Occipital lobe (tissue), 3 donors: ENCODE measurements at places on chromosomes 4 and X. TPM values are rescaled to one million over a fixed set of nuclear protein-coding genes. Genes with fewer than 3 reads are reported as not detected.

GRCh38 chr4:7052923-7053715 is 9.9 kb downstream of the TADA2B start:
- DNase-seq, result no peak

GRCh38 chr4:76898949-76899645 is 1.2 kb upstream of the SOWAHB start:
- DNase-seq, result no peak

DNA sequence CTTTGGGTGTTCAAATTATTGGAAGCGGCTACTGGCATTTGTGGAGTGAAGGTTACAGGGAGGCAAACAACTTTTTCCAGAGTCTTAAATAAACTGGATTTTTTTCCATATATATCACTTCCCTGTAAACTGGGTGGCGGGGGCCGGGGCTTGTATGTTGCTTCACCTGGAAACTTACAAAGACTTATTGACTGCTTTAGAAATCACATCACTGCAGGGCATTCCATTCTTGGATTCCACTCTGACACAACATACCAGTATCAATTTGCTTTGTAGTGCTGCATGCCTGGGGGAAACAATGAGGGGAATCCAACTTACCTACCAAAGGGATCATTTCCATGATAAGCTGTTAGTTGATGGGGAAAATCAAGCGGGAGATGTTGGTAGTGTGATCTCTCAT is 21.7 kb upstream of the FAM156A start:
- no peak for DNase-seq

DNA sequence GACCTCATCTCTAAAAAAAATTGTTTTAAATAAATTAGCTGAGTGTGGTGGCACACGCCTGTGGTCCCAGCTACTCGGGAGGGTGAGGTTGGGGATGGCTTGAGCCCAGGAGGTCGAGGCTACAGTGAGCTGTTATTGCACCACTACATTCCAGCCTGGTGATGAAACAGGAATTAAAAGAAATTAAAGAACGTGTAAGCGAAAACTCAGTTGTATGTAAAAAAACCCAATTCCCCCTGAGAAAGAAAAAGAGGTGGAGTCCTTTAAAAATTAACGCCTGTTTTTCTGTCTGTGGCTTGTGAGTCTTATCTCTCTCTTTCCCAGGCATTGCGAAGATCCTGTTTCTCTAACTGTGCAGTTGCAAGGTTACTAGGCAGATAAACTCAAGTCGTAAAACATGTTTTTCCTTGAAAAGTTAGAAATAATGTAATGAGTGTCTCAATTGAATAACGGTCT is 22.1 kb downstream of the EPGN start:
- no peak for DNase-seq

DNA sequence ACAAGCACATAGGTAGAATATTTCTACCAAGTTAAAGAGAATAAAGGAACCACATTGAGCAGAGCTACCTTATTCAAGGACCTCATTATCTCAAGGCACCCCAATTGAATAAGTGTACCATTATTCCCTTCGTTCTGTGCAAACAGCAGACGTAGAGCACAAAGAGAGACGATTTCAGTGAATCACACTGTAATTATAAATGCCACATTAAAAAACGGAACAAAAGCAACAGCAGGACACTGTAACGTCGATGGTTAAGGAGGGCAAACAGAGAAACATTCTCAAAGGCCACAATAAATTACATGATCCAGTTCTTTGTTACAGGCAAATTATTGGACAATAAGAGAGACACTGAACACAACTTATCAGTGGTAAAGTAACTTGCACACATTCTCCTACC is 644.1 kb upstream of the TENM3 start:
- no peak for DNase-seq

- no peak for DNase-seq
Observed at GRCh38 chrX:1466971-1467561, 14.4 kb upstream of the ASMTL start.

GRCh38 chrX:135395064-135395463 is 26.7 kb upstream of the SMIM10L2A start:
- no peak for DNase-seq

- no peak for DNase-seq
Observed at GRCh38 chr4:22744478-22745062, 51.8 kb downstream of the GBA3 start.

GRCh38 chr4:20684852-20685763 is 15.2 kb upstream of the PACRGL start:
- no peak for DNase-seq

GRCh38 chrX:6149060-6149872 is 79.4 kb downstream of the NLGN4X start:
- DNase-seq, result no peak

GRCh38 chrX:66635360-66635759 is 3.5 kb downstream of the EDA2R start:
- DNase-seq, result no peak

DNA sequence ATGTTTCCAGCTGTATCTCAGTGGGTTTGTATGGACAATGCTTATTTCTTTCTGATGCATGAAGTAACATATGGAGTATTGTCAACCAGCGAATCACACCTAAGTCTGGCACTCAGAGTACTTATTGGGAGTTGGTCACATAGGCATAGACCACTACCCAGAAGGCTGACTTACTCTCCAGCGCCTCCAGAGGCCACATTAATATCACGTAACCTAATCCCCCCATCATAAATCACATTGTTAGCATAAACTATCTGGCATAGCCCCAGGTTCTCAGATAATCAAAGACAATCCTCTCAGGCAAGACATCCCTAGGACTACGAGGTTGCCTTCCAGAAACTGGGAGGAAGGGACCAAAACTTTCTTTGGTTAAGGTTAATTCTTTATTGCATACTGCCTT is 560.5 kb upstream of the PABPC4L start:
- no peak for DNase-seq

DNA sequence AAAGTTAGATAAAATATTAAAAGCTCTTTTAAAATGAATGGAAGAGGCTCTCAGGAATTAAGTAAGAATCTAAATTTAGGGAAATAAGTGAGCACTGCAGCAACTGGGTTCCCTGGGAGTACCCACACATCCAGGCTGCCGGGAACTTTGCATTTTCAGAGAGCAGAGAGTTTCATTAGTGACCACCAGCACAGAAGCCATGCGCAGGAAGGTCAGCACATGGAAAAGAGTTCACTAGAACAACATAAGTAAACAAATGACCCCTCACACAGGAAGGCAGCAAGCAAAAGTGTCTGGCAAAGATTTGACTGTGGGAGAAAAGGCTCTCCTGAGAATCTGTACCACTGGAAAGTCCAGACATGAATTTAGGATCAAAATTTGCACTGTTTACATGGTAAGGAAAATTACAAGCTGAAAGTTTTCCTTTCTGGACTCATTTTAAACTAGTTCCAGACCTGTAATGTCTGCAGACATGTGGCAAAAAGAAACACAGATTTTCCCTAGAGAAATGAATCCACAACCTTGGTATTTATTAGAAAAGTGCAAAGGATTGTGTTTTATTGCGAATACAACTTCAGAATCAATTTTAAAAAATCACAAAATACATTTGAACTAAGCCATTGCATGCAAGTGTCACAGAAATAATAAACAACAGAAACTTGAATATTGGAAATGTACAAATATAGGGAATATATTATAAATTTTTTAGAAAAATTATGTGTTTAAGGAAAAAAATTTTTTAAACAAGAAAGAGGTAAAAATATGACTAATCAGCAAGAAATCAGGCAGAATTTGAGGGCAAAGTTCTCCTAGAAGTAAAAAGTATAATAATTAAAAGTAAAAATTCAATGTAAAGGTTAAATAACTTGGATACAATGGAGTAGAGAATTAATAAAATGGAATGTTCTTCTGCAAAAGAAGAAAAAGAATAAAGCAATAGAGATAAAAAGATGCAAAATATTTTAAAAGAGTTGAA is 18.4 kb upstream of the MYOZ2 start:
- no peak for DNase-seq

DNA sequence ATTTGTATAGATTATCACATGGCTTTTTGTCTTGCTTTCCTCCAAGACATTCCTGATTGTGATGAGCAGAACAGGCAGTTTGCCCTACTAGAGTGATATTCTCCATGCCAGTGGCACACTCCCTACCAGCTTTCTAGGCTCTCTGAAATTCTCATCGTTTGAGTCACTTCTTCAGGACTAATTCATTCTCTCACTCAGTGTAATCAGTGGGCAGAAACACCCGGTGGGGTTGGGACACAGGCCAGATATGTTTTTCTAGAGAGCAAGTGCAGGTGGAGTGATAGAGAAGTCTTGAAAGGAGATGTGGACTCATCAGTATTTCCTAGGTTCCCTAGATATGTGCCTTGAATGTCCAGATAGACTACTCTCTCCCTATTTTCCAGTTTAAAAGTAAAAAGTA is 13.1 kb downstream of the RAB33A start:
- no peak for DNase-seq

DNA sequence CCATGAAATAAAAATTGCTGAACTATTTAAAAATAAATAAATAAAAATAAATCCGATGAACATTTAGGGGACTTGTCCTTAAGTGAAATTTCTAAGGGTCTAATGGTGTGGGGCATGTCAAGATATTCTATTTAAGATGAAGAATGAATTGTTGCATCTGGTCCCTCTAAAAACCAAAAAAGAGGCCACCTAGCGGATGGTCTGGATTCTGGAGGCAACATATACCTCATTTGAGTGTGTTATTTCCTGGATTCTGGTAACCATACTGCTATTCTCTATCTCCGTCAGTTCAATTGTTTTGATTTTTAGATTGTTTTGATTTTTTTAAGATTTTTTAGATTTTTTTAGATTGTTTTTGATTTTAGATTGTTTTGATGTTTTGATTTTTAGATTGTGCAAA is 28.3 kb downstream of the AGTR2 start:
- DNase-seq, result no peak

DNA sequence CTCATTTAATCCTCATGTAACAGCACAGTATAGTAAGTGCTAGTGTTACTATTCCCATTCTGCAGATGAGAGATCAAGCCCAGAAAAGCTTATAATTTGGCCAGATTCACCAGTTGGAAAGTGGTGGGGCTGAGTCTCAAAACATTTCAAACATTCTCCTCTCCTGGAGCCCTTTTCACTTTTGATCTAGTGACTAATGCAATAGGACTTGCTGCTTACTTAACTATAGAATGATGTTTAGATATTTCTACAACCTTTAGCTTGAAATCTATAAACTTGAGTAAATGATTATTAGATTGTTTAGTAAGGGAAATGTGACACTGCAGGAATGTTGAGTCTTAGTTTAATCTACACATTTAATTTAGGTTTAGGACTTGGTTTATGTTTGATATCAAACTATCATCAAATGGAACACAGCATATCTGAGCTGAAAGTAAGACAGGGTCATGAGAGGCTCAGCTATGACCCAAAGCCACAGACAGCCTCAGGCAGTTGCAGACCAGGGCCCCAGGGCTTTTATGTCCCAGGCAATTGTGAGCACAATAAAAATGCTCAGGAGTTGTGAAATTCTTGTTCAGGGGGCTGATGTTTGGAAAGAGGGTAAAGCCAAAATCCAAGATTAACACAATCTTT is 199.5 kb upstream of the HS3ST1 start:
- DNase-seq, result no peak

DNA sequence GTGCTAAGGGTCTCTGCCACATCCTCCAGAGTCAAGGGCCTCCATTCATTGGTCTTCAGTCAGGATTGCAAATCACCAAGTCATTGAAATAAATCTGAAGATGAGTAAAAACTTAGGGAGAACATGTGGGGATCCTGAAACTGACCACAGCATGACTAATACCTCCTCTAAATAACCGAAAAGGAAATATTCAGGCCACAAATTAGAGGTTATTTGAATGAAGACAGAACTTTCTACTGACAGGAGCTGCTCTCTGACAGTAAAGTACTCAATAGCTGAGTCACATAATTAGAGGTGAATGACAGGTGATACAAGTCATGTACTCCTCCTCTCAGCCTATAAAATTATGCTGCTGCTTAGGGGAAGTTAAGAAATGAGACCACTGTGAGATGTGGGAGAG is 240.2 kb upstream of the F9 start:
- DNase-seq, result no peak

DNA sequence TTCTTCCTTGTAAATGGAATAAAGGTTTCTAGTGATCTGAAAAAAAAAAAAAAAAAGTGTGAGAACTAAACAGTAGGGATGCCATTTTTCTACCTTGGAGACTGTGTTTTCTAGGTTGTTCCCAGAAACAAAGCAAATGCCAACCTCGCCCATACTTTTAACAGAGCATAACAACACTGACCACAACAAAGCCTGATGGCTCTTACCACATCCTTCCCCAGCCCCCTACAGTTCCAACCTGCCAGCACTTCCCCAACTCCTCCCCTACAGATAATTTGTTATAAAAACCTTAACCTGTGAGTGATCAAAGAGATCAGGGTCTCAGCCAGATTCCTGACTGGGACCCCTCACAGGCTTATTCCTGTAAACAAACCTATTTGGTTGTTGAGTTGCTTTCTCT is 940.0 kb downstream of the SH3BGRL start:
- DNase-seq, result no peak

GRCh38 chr4:117908306-117909207 is 125.7 kb upstream of the NDST3 start:
- DNase-seq, result no peak

Gene HSPA4L
- total RNA-seq, result 10.9 TPM

Gene NEIL3
- 3.7 TPM for total RNA-seq

Gene GAGE12J
- total RNA-seq, result not detected

Gene DMRTC1
- total RNA-seq, result not detected

Gene ZFYVE28
- total RNA-seq, result 3.7 TPM

Gene ZIC3
- total RNA-seq, result 1.4 TPM

Gene CORIN
- 0.62 TPM for total RNA-seq

Gene PFKFB1
- not detected for total RNA-seq

Gene PF4V1
- 2.5 TPM for total RNA-seq
